A549 (cell line): ENCODE measurements at places on chromosomes 6 and 20.

- DNase-seq, result no peak
These were observed 20.7 kb upstream of the CGA start for GRCh38 chr6:87115402-87116135.

DNA sequence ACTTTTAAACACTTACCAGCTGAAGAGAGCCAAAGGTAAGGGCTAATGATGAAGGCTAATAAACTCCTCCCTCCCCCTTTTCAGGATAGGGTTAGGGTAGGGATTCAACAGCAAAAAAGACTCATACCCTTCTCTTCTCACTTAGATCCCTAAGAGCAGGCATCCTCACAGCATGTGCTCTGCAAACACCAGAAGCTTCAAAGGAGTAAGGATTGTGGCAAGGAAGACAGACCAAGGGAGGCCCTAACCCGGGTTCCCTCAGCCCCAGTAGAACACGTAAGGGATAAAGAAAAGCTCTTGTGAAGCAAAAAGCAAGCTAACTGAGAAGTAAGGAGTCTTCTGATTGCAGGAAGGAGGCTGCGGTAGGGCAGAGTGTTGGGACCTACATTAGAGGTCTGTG lies 11.6 kb downstream of the MAP3K7 start:
- no peak for DNase-seq

DNA sequence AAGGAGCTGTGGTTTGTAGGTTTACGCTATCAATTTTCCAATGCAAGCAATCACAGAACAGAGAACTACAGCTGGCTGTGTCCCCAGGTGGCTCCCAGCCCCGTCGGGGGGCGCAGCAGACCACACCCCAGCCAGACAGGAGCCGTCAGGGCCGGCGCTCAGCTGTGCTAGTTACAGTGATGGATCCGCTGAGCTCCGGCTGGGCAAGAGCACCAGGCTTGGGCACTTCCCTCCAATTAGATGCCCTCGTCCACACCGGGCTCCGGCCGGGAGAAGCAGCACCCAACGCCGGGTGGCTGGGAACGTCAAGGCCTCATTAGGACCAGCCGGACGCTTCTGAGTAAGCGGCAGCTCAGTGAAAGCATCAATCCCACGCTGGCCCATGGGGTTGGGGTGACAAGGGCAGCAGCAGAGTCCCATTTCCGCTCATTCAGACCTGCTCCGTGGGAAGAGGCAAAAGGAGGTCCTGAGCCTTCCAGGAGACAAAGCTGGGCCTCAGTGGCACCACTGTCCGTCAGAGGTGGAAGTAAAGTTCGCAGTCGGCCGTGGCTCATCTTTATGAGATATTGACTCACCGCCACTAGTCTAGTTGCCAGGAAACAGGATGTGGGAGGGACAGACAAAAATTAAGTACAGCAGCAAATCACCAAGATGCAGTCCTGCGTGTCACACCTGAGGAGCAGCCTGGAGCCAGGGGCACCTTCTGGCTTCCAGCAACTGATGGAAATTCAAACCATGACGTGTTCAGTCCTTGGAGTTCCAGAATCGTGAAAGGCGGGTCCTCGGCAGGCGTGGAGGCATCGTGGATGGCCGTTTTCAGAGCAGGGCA lies 164.1 kb downstream of the TAF4 start:
- DNase-seq, result no peak

GRCh38 chr20:4170621-4171537 lies 155.5 kb upstream of the RNF24 start:
- no peak for DNase-seq

- no peak for DNase-seq
These were observed 1.2 kb downstream of the DCBLD1 start for GRCh38 chr6:117483645-117484016.

DNA sequence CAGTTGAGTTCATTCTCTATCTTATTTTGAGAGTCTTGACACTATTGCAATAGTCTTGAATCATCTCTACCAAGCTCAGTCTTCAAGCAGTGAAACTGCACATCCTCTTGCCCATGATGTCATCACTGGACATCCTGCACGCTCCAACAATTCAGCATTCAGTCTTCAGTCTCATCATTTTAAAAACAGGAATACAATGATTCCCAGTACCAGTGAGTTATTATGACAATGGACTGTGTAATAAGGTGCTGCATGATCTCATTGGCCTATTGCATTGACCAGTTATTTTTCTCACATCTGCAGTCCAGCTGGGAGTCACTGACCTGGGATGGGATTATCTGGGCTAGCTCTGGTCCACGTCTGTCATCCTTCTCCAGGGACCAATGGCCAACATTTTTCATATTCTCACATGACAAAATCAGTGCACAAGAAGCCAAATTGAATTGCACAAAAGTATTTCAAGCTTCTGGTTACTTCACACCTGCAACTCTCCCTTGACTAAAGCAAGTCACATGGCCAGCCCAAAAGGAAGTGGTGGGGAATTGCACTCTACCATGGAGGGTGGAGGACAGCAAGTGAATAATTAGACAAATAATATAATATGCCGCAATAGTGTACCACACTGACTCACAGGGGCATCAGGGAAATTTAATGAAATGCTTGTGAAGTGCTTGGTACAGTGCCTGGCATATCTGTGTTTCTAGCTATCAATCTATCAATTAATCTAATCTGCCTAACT lies 6.4 kb upstream of the CST2 start:
- no peak for DNase-seq

- DNase-seq, result no peak
These were observed 5.9 kb upstream of the CST3 start for GRCh38 chr20:23643659-23644058.

DNA sequence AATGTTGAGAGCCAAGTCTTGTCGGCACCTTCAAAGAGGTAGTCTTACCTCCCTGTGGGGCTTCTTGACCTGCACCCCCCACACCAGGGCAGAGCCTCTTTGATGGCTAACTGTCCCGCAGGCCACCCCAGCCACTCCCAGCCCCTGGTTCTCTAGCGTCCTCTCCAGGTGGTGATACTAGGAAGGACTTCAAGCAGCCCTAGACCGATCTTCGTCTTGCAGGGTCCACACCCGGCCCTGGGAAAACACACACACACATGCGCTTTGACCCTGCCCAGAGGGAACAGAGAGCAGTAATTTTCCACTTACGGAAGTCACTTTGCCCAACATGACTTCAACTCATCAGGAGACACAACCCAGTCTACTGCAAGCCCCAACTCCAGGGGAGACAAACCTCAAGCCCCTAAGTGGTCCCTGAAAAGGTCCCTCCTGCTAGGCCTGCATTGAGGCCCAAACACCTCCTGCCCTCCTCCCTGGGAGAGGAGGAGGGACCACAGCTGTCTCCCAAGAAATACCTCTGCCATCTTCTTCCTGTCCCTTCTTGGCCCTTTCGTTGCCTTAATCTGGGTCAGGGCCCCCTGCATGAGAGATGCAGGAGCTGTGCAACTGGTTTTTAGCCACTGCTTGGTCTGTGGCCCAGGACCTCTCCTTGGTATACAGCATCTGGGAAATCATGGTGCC lies 2.9 kb upstream of the BPIFB1 start:
- DNase-seq, result no peak

GRCh38 chr6:13457577-13457976 lies 29.8 kb downstream of the GFOD1 start:
- no peak for DNase-seq

DNA sequence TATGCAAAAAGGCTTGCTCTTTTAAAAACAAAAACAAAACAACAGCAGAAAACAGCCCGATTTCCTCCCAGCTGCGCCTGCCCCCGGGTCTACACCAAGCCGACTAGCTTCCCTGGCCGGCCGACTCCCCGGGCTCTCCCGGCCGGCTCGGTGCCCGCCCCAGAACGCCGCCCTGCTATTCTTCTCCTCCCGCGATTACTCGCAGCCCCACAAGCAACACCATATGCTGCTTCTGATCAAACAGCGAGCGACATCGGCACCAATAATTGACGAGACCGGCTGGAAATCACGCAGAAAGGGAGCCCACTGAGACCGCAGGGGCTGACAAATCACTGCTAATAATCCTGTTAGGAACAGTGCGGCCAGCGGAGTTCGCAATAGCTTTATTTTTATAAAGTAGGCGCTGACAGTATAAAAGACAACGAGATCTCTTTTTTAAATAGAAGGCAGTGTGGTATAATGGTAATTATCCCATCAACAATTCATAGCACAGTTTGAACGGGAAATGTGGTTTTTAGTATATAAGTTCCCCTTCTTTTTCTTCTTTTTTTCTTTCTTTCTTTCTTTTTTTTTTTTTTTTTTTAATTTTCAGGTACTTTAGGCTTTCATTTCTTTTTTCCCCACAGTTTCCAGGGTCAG lies 3.3 kb downstream of the SIM1 start:
- peak; percentile 41 for DNase-seq

DNA sequence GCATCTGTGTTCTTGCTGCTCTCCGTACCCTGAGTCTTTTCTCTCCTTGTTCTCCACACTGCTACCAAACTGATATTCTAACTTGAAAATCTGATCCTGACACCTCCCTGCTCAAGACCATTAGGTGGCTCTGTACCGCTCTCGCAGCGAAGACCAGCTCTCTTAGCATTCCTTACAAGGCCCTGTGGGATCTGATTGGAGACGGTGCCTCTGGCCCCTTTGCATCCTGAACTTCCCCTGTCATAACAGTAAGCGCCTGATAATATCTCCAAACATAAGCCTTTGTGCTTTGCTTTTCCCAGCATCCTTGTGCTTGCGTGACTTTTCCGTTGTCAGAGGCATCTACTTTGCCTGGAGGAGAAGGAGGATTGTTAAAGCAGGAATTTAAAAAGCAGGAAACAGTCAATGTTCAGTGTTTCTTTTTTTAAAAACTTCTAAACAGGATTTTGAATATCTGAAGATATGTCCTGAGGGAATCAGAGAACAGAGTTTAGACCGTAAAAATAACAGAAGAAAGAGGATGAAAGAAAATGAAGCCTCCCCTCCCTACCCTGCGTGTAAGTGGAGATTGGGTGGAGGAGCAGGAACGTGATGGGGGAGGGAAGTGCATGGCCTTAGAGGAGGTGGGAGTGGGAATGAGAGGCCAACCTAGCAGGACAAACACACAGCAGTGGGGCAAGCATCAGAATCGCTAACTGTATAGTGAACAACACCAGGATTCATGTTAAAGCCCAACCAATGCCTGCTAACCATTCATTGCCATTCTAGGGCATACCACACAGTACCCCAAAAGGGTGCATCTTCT lies 89.2 kb upstream of the STMND1 start:
- DNase-seq, result no peak

DNA sequence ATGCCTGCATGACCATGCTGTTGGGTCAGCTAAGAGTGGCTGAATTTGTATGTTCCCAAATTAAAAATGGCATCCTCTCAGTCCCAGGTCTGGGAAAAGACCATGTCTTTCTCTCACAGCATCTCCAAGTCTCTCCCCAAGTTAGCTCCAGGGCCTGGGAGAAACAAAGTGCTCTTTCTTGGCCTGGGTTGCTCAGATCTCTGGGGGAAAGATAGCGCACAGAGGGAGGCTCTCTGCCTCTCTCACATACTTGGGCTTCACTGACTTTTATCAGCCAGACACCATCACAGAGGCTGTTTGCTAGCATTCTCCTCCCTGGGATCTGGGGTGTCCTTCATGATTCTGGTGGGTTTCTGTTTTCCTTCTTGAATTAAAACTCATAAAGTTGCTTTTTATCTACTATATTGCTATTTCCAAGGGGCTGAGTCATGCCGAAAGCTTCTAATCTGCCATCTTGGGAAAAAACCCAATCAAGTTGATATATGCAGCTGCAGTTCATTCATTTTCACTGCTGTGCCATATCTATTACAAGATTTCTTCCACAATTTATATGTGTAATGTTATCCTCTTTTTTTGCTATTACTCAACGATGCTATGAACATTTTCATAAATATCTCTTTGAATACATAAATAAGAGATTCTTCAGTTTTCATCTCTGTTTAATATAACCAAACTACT lies 190.2 kb downstream of the MOXD1 start:
- no peak for DNase-seq

DNA sequence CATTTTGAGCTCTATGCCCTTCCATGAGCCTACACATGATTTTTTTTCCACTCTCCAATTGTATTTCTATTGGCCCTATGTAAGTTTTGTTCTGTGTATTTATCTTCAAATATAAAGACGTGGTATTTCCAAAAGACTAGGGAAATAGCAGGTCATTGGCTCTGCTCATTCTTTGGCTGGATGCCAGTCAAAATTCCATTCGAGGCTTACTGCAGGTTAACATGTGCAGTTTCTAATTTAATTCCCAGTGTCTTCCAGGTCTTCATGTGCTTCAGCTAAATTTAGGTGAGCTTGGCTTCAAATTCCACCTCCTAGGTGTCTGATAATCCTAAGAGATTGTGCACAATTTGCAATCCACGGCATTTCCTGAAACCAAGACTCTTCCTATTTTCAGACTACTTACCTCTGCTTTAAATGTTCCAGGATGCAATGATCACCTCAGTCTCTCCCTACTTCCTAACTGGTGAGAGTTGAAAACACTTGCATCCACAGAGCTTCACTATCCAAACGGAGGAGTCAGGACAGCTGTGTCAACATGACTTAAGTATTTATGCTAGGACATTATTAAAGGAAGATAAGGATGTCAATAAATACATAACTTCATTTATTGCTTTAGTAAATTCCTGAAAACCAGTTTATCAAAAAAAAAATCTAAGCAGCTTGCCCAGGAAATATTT lies 236.1 kb downstream of the COL12A1 start:
- no peak for DNase-seq

DNA sequence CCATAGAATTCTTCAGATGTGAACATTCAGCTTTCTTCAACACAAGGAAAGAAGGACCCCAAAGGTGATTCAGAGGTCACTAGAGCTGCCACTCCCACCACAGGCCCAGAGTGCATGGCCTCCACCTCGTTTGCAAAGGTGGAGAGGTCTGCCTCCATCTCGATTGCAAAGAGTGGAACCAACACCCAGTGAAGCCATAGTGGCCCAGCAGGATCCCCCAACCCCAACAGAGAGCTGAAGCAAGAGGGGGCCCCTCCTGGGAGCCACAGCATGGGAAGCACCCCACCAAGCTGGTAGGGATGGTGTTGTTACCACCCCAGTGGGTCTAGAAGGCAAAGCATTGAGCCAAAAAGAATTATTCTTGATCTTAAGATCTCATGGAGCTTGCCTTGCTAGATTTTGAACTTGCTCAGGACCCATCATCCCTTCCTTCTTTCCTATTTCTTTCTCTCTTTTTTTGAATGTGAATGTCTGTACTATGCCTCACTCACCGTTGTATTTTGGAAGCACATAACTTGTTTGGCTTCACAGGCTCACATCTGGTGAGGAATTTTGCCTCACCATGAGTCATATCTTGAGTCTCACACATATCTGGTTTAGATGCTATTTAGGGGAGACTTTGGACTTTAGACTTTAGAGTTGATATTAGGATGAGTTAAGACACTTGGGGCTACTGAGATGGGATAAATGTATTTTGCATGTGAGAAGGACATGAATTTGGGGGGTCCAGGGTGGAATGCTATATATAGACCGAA lies 119.2 kb downstream of the ANKRD60 start:
- DNase-seq, result no peak

GRCh38 chr20:615514-615913 lies 5.4 kb upstream of the TCF15 start:
- DNase-seq, result no peak

GRCh38 chr20:818001-818664 lies 15.4 kb upstream of the FAM110A start:
- DNase-seq, result no peak

GRCh38 chr6:68975064-68975463 lies 340.0 kb downstream of the ADGRB3 start:
- peak; percentile 17 for DNase-seq
